Stimulated activated CD4-positive, alpha-beta T cell treated with anti-CD3 and anti-CD28 coated beads, Interleukin-1b, Interleukin-23, amount 100 ng/mL, for 24 hours (primary cell): ENCODE measurements at places on chromosomes 5 and 9.
A peak's percentile ranks its signal among the peaks of the same experiment; 100 is the strongest.

DNA sequence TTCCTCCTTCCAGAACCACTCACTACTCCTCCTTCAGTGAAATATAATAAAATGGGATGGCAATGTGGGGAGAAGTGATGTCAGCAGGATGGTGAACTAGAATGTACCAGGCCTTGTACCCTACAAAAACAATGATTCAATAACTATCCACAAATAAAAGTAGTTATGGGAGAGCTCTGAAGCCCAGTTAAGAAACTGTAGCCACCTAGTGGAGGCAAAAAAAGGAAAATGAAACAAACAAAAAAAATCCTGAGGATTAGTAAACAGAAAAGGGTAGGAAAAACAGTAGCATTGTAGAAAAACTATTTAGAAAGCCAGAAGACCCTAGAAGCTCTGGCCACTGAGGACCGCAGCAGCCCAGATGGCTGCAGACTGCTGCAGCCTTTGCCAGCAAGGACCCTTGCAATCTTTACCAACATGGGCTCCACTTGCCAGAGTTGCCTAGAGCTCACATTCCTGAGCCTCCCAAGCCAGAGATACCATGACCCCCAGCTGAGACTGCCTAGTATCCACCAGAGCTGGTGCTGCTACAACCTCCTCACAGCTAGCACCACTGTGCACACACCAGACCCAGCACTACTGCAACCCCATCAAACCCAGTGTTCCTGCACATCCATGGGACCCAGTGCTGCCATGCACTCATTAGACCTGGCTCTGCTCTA is 259.7 kb upstream of the MSX2 start:
- no peak for DNase-seq

DNA sequence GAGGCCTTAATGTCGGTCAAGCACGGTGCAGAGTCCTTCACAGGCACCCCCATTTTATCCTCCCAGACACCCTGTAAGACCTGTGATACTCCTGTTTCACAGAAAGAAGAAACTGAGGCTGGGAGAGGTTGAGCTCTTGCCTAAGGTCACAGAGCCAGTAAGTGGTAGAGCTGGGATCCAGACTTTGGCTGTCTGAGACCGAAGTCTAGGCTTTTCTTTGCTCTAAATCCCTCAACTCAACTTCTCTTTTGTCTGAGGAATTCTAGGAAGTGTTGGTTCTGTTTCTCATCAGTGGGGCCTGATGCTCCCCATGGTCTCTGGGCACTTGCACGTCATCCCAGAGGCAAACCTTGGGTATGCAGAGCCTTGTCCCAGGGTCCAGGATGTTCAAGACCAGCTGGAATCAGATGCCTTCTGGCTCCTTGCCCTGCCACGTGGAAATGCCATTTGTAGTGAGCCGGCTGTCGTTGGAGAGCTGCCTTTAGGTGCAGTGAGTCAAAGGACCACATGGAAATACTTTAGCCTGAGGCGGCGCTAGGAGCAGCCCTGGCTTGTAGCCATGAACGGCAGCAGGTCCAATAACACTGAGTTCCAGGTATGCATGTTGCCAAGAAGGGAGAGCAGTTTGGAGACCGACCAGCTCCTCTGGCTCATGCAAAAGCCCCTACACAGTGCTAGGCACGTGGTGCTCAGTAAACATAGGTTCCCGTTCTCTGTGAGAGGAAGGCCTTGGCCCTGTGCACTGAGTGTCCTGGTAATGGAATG is 9.2 kb downstream of the DCANP1 start:
- DNase-seq = no peak

DNA sequence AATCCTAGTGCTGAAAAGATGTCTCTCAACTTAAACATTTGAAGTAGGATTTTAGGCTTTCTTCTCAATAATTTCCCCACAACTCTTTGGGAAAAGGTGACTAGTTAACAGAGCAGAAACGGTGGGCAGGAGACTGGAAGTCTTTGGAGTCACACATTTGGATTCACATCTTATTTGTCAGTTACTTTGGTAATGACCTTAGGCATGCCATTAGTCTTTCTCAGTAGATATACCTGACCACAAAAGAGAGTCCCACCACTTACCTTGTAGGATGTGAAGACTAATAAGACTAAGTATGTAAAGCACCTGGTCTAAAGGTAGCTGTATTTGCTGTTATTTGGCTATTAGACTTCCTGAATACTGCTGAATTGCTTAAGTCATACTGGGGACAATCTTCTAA is 35.4 kb downstream of the DAP start:
- no peak for DNase-seq

- no peak for DNase-seq
These were observed 6.1 kb upstream of the DMRT3 start for GRCh38 chr9:970151-970996.

GRCh38 chr5:62333250-62333794 is 27.3 kb downstream of the KIF2A start:
- no peak for DNase-seq

GRCh38 chr5:12745537-12745936 is 841.3 kb upstream of the CTNND2 start:
- no peak for DNase-seq

DNA sequence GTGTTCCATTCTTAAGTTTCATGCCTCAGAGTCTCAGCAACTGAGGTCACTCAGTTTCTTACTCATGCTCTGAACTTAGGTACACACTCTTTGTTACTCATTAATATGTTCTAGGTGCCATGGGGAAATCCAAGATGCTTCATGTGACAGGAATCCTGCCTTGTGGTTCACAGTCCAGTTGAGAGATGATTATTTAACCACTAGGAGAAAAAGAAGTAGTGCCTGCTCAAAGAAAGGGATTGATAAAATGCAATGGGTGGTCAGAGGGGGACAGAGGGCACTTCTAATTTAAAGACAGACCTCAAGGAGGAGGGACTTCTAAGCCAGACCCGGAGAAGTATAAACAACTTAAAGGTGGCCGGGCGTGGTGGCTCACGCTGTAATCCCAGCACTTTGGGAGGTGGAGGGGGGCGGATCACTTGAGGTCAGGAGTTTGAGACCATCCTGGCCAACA is 69.0 kb downstream of the UGCG start:
- no peak for DNase-seq

DNA sequence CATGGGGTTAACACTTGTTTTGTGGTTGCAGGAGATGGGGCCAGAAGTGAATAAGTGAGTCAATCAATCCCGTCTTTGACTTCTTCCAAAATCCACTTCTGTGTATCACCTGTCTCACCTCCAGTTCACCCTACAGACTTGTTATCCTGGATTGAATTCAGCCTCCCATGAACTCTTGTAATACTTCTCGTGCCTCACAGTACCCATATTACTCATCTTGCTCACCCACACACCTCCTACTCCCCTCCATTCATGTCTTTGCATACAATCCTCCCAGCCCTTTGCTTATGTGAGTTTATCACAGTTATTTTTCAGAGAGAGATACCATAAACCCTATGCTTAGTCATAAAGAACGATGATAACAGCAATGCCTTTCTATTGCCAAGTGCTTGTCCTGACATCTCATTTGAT is 52.9 kb upstream of the PAPPA start:
- DNase-seq = no peak

GRCh38 chr9:84375954-84376353 is 35.4 kb upstream of the SLC28A3 start:
- DNase-seq = no peak

GRCh38 chr5:64775291-64775690 is 6.6 kb downstream of the CWC27 start:
- no peak for DNase-seq

GRCh38 chr5:1874771-1875220 is 7.9 kb downstream of the IRX4 start:
- DNase-seq = no peak

DNA sequence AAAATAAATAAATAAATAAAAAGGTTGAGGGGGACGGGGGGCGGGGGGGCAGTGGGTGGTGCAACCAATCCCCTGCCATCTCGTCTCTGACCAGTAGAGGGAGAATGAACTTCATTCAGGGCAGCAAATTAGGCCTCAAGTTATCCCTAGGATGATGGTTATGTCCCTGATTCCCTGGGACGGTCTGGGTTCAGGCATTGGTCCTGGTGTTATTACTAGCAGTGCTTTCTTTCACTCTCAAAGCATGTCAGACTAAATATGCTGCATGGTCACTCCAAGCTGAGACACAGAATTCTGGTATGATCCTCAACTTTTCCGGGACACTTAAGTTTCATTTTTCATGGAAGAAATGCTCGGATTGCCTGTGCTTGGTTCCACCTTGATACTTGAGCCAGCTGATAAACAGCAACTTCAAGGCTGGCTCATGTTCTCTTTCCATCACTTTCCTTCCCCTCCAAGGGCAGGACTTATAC is 59.4 kb downstream of the DAP start:
- peak; percentile 11 for DNase-seq

GRCh38 chr9:73020877-73021276 is 68.0 kb upstream of the ALDH1A1 start:
- DNase-seq = no peak

DNA sequence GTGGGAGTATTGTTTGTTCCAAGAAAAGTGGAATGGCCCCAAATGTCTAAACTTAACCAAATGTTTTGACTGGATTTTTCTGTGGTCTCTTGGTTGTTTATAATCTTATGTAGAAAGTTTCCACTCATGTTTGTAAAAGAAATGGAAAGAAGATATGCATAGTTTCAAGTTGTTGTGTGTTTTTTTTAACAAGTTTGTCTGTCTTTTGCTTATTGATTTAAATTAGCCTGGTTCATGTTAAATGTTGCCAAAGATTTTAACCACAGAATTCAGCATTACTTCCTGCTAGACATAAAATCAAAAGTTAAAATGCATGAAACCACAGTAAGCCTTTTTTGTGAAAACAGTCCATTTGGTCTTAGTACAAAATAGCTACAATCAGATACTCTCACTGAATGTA is 14.0 kb downstream of the PPWD1 start:
- DNase-seq = no peak

- DNase-seq = no peak
These were observed 449.5 kb downstream of the AGTPBP1 start for GRCh38 chr9:85292261-85292660.

DNA sequence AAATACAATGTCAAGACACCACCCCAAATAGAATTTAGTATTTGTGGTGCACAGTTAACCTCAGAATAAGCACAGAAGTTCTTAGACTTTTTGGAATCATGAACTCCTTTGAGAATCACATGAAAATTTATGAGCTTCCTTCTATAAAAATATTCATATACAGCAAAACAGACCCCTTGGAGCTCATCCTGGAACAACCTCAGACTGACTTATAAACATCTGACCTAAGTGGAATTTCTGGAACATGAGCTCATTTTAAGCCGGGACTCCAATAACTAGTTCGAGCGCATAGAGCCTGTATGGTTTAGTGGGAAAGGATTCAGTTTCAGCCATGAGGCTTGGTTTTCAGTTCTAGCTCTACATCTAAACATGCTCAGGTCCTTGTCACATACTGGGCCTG is 192.3 kb downstream of the DEPDC1B start:
- DNase-seq = no peak

DNA sequence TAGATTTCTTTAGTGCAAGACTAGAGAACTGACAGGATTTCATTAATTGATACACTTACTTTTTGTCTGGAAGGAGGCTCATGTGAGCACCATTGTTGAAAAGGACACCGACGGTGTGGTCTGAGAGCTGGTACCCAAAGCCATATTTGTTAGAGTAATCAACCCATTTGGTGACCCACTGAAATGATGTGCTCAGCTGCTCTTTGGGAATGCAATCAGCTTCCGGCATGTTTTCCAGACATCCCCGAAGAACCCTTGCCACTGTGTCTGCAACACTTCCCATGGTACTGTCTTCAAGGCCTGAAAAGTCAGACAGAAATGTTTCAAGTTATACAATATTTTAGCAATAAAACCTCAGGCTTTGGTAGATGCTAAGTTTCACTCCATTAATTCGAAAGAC is 4.4 kb downstream of the PLK2 start:
- no peak for DNase-seq

DNA sequence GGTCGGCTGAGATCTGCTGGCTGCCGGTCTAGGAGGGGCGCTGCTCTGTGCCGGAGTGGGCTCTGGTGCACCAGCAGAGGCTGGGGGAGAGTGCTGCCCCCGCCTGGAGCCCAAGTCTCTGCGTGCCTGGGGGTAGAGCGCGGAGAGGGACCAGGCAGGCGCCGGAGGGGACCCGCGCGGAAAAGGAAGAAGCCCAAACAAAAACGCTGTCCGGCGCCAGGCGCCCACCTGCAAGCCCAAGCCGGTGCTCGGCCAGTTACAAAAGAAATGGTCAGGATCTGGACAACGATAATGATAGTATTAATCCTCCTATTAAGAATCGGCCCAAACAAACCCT is 571 bp upstream of the S1PR3 start:
- no peak for DNase-seq

DNA sequence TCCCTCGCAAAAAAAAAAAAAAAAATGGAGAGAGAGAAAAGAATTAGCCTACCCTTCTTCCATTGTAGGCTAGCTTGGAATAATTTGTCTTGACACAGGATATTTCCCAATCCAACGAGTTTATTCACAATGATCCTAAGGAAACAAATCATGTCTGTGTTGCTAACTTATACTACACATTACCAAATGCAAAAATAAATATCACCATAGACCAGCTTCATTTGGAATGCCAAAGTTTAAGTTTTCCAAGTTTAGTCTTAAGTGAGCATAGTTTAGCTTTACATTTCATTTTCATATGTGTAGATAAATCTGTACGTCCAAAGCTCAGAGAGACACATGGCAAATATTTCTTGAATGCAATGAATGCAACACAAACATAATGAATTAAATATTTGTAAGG is 1106.2 kb upstream of the DMAC1 start:
- no peak for DNase-seq

DNA sequence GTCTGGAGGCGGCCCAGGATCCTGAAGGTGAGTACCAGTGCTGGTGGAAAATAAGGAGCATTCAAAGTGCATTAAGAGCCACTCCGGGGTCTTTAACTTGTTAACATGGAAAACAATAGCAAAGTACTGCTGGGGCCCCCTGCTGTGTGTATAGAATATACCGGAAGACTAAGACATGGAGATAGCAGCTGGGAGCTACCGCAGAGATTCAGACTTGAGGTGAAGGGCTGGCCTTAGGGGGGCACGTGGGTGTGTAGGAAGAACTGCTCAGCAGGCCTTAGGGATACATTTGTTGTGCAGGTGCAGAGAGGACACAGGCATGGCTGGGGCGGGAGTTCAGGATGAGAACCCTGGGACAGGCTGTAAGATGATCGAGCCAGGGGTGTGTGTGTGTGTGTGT is 1.2 kb upstream of the DMRT1 start:
- DNase-seq = no peak

DNA sequence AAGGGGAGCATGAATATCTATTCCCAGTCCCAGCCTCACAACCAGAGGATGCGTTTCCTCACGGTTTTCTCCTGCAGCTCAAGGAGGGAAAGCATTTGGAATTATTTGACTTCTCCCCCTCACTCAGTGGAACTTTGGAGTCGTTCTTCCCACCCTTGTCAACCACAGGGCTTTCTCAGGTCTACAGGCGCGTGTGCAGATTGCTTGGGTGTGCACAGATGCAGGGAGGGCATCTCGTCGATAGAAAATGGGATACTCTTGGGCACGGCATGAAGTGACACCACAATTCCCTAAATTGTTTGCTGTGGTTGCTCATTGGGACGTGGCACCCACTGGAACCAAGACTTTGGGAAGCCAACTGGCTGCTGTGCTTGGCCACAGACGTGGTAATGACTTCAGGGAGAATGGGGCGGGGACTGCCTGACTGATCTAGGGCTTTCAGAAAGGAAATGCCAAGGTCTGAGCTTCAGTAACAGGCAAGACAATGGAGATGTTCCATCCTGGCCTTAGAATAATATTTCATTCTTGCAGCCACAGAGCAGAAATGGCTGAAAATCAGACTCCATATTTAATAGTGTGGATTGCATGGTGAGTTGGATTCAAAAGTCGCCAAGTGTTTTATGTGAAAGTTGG is 12.2 kb upstream of the OBP2B start:
- no peak for DNase-seq
